Foreskin keratinocyte (primary cell): ENCODE measurements at places on chromosomes 4 and X. TPM values are rescaled to one million over a fixed set of nuclear protein-coding genes. Genes with fewer than 3 reads are reported as not detected.

BMX gene
- polyA plus RNA-seq, result not detected in 2 replicates

PPP4R3C gene
- not detected in 2 replicates for polyA plus RNA-seq

ITIH6 gene
- polyA plus RNA-seq, result not detected in 2 replicates

SPIN2A gene
- 0.08 and 0.12 TPM in 2 replicates for polyA plus RNA-seq

XAGE1A gene
- not detected in 2 replicates for polyA plus RNA-seq

SOD3 gene
- 0.04 TPM in 1 of 2 replicates, not detected in the other for polyA plus RNA-seq

PGM2 gene
- 13.6 and 17.8 TPM in 2 replicates for polyA plus RNA-seq

DNASE1L1 gene
- 19.0 and 21.7 TPM in 2 replicates for polyA plus RNA-seq

CYLC1 gene
- polyA plus RNA-seq, result not detected in 2 replicates

ALPK1 gene
- polyA plus RNA-seq, result 2.4 and 2.7 TPM in 2 replicates

MAGEA1 gene
- polyA plus RNA-seq, result not detected in 2 replicates

GUCY1B1 gene
- 0.06 and 0.18 TPM in 2 replicates for polyA plus RNA-seq

AMBN gene
- not detected in 2 replicates for polyA plus RNA-seq

CENPVL1 gene
- not detected in 2 replicates for polyA plus RNA-seq

MAP9 gene
- polyA plus RNA-seq, result 5.2 and 5.4 TPM in 2 replicates

NIPAL1 gene
- 3.2 and 4.3 TPM in 2 replicates for polyA plus RNA-seq

TMEM255A gene
- polyA plus RNA-seq, result 0.04 TPM in 1 of 2 replicates, not detected in the other

YY2 gene
- 0.81 and 1.2 TPM in 2 replicates for polyA plus RNA-seq

TLR2 gene
- polyA plus RNA-seq, result 2.0 and 2.1 TPM in 2 replicates

INTS12 gene
- polyA plus RNA-seq, result 19.1 and 20.0 TPM in 2 replicates

BEND2 gene
- polyA plus RNA-seq, result not detected in 2 replicates

CT83 gene
- not detected in 2 replicates for polyA plus RNA-seq

DKC1 gene
- 53.7 and 71.4 TPM in 2 replicates for polyA plus RNA-seq

FABP2 gene
- not detected in 2 replicates for polyA plus RNA-seq

ZNF718 gene
- polyA plus RNA-seq, result 1.1 and 1.4 TPM in 2 replicates

PYURF gene
- 78.1 and 91.4 TPM in 2 replicates for polyA plus RNA-seq

GAB3 gene
- polyA plus RNA-seq, result 0.04 and 0.11 TPM in 2 replicates

RRH gene
- 0.03 and 0.04 TPM in 2 replicates for polyA plus RNA-seq

YTHDC1 gene
- 17.1 and 21.5 TPM in 2 replicates for polyA plus RNA-seq

DSPP gene
- not detected in 2 replicates for polyA plus RNA-seq

SMR3B gene
- not detected in 2 replicates for polyA plus RNA-seq

CRMP1 gene
- not detected in 2 replicates for polyA plus RNA-seq

FAT1 gene
- 76.3 and 112 TPM in 2 replicates for polyA plus RNA-seq

TMPRSS11D gene
- polyA plus RNA-seq, result 0.20 and 0.54 TPM in 2 replicates

ADH7 gene
- polyA plus RNA-seq, result not detected in 2 replicates

MAGED2 gene
- 92.1 and 112 TPM in 2 replicates for polyA plus RNA-seq

FAM149A gene
- 0.39 and 0.50 TPM in 2 replicates for polyA plus RNA-seq
